ENCODE measurements at places on chromosomes 4 and X. TPM values are rescaled to one million over a fixed set of nuclear protein-coding genes. Genes with fewer than 3 reads are reported as not detected.

DNA sequence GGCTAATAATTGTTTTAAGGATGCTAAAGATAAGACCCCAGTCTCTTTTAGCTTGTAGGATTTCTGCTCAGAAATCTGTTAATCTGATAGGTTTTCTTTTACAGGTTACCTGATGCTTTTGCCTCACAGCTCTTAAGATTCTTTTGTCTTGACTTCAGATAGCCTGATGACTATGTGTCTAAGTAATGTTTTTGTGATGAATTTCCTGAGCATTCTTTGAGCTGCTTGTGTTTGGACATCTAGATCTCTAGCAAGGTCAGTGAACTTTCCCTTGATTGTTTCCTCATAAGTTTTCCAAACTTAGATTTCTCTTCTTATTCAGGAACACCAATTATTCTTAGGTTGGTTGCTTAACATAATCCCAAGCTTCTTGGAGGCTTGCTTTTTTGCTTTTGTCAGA, 104.1 kb downstream of the ZNF518B start:
- DNase-seq: no peak

DNA sequence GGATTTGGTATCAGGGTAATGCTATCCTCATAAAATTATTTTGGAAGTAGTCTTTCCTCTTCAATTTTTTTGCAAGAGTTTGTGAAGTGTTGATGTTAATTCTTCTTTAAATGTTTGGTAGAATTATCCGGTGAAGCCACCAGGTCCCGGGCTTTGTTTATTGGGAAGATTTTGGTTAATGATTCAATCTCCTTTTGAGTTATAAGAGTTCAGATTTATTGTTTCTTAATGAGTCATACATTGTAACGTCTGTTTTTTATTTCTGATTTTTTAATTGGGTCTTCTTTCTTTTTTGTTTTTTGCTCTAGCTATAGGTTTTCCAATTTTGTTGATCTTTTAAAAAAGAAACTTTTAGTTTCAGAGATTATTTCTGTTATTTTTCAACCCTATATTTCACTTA, 412.3 kb downstream of the PDGFC start:
- no peak for DNase-seq

- no peak for DNase-seq
Observed at GRCh38 chrX:47283015-47283771, 50.4 kb downstream of the USP11 start.

- no peak for DNase-seq
Observed at GRCh38 chr4:7161721-7162214, 30.6 kb upstream of the SORCS2 start.

GRCh38 chr4:17624821-17625220, 10.4 kb downstream of the MED28 start:
- no peak for DNase-seq

GATA1 gene
- 291 TPM for total RNA-seq

APBB2 gene
- total RNA-seq: 2.1 TPM

PASD1 gene
- total RNA-seq: 10.5 TPM

ATP7A gene
- total RNA-seq: 13.4 TPM

EPHA5 gene
- not detected for total RNA-seq

ATP1B4 gene
- not detected for total RNA-seq

All from K562 (cell line).